ENCODE measurements at places on chromosomes 1 and 21.

DNA sequence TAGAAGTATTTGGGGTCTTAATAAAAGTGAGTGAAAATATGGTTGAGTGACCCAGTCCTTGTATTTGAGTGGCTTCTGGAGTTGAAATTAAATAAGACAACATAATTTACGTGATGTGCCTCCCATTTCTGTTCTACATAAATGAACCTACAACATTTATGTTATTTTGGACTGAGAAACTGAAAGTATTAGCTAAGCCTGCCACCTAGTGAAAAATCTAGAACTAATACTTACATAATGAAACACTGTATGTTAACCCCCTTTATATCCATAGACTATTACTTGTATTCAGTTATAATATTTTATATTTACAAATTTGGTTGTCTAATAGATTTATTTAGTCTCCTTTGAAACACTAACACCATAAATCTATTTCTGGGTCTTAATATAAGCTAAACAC, 298.9 kb downstream of the KCNT2 start:
- peak; percentile 70 for DNase-seq

DNA sequence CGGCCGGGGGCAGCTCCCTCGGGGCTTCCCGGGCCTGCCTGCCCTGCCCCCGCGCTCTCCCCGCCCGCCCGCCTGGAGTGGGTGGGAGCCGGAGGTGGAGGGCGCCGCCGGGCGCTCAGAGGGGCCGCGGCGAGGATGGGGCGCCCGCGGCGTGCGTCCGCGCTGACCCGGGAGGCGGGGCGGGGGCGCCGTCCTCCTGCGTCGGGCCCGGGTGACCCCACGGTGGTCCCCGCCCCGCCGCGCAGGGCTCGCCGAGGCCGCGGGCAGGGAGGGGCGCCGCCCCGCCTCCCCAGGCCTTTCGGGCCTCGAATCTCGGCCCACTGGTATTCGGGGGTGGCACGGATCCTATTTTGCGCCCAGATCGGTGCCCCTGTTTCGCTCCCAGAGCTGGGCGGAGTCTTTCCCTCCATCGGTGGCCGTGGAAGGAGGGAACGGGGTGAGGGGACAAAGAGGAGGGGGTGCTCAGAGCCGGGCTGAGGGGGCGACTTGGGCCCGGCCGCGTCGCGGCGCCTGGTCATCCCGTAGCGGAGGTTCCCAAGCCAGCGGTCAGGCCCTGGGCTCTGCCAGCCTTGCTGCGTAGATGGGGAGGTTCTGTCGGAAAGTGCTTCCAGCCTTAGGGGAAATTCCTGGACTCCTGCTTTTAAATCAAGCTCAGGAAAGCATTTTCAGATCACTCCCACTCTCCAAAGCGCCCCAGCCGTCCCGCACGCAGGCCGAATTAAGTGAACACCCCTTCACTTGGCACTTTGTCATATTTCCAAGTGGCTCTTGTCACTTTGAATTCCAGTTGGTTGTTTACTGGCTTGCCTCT, 545 bp downstream of the PATJ start:
- no peak for DNase-seq

- DNase-seq = no peak
Observed at GRCh38 chr1:9990944-9991343, 6.1 kb upstream of the RBP7 start.

DNA sequence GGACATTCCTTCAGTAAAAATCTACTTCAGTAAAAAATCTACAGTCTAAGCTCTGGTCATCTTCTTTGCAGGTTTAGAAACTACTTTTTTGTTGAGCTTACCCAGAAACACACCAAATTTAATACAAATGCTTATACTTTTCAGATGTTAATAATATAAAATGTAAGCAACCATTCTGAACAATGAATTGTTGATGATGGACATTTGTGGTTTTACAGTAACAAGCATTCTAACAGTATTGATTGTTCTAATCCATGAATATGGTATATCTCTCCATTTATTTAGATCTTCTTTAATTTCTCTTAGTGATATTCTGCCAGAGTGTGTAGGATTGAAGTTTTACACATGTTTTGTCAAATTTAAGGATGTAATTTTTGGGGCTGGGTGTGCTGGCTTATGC, 27.0 kb upstream of the SRSF10 start:
- DNase-seq = no peak

DNA sequence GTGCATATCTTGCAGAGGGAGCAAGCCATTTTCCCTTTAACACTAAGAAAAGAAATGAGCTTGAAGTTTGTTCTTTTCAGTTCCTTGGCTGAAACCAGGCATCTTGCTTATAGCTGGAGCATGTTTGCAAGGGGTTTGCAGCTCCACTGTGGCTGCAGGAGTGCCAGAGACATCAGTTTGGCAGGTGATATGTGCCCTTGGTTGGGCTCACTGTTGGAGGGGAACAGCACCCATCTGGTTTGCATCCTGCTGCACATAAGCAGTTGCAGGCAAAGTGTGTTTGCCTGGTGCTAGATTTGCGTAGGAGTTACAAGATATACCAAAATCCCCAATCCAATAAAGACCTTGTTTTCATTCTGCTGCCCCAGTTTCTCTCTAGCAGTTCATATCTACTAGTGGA, 47.8 kb upstream of the IKBKE start:
- DNase-seq = no peak

GRCh38 chr1:110050602-110051261, 16.3 kb downstream of the STRIP1 start:
- DNase-seq = no peak

GRCh38 chr21:27036736-27037301, 69.9 kb upstream of the ADAMTS5 start:
- DNase-seq = no peak

DNA sequence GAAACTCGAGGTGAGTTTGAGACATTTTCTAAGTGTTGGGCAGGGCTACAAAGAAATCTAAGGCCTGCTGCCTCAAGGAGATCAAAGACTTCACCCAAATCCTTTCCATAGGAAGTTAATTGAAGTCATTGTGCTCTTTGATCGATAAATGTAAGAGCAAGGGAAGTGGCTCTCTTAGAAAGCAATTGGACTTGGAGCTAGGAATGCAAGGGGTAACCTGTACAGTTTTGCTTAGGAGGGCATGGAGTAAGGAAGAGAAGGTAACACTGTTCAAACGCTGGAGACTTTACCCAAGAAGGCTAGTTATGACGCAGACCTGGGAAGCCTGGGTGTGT, 418.0 kb upstream of the PROX1 start:
- DNase-seq = no peak

GRCh38 chr1:88210103-88210787, 473.8 kb upstream of the PKN2 start:
- no peak for DNase-seq

DNA sequence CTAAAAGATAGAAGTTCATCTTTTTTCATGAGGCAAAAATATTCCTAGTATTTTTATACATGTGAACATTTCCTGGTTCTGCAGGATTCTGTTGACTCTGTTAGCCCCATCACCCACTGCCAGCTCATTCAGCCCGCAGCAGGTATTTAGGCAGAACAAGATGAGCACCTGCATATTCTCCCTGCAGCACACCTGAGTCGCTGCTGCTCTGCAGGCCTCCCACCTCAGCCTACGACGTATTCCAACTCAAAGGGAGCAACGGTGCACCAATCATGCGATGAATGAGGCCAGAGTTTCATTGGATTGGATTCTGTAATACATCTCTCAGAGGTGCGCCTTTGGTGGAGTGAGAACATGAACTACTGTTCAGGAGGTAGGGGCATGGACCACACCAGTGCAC, 87.6 kb downstream of the CNIH3 start:
- DNase-seq = no peak

DNA sequence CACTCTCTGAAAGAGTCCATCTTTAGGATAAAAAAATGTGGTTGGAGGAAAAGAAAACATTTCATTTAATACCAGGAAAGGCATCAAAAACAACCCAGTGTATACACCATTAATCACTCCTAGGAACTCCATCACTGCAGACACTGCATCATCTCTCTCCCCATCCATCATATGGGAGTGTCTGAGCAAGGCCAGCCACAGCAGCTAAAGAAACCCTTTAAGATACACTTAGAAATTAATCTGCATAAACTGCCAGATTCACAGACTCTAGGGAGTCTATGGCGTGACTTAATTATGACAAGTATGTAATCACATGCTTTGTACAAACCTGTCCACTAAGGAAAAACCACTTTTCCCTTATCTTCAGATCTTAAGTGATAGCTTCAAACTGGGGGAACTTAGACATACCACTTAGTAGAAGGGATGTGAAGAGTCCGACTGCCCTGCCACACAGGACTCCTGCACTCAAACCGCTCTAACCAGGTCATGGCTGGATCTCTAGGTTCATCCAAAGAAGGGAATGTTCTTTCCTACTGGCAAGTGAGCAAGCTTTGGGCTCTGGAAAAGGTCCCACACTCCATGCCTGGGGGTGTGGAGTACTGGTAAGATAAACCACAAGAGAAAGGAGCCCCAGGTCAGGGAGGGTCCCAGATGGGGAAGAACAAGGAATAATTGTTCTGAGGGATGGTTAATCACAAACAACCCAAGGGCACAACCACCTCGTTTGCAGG, 61.0 kb upstream of the C8B start:
- DNase-seq = no peak

GRCh38 chr21:15487196-15487550, 242.6 kb upstream of the USP25 start:
- no peak for DNase-seq

DNA sequence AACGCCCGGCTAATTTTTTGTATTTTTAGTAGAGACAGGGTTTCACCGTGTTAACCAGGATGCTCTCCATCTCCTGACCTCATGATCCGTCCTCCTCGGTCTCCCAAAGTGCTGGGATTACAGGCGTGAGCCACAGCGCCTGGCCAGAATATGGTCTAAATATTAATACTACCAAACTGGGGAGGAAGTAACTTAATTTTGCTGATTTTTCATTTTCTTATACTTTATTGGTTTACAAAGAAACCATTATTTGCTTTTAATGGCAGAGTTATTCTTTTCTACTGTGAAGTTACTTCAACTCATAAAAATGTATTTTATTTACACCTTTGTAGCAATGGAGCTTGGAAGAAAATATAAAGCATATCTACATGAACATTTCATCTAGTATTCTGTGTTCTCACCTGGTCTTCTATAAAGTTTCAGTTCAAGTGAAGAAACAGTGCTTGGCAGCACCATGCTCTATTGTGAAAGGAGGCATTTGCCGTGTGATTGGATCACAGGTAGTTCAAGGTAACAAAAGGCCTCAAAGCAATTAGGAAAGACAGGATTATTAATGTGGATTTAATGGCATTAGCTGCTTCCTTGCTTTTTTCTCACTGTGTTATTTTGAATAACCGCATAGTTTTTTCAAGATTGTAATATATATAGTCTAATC, 13.6 kb downstream of the GBP1 start:
- DNase-seq = no peak

DNA sequence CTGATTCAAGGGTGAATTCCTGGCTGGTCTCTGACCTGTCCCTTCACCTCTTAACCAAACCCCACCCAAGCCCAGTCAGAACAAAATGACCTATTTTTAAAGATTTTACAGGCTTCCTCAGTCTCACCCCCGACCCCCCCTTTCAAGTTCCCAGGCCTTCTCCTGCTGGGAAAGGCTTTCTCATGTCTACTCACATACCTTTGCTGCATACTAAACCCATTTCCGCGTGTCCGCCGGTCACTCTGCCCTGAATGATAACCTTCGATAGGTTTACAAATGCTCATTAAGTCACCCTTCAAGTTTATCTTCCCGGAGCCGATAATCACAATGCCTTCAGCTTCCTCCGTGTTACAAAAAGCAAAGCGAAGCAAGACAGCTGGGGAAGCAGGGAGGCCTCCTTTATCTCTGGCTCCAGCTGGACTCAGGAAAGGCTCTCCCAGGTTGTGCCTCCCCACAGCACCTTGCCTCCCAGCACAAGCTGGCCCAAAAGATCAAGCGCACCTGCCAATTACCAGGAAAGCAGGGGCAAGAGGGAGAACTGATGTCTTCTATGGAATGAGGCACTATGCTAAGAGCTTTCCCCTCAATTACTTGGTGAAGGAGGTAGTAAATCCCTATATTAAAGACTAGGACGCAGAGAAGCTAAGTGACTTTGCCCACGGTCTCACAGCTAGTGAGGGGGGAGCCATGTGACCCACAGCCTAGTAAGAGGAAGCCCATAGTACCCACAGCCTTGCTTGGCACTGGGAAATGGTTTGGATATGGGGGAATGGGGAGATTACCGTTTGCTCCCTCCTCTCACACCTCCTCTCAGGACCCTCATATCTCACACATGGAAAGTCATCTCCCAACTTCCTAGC, 15.9 kb downstream of the SMIM12 start:
- DNase-seq = peak; percentile 73

- DNase-seq = no peak
Observed at GRCh38 chr1:2018217-2019171, 651 bp upstream of the GABRD start.

- DNase-seq = no peak
Observed at GRCh38 chr21:32127081-32127480, 151.8 kb downstream of the MIS18A start.

GRCh38 chr1:246029616-246030015, 477.5 kb downstream of the SMYD3 start:
- DNase-seq = no peak

- no peak for DNase-seq
Observed at GRCh38 chr1:167465018-167465417, 53.3 kb downstream of the CD247 start.

DNA sequence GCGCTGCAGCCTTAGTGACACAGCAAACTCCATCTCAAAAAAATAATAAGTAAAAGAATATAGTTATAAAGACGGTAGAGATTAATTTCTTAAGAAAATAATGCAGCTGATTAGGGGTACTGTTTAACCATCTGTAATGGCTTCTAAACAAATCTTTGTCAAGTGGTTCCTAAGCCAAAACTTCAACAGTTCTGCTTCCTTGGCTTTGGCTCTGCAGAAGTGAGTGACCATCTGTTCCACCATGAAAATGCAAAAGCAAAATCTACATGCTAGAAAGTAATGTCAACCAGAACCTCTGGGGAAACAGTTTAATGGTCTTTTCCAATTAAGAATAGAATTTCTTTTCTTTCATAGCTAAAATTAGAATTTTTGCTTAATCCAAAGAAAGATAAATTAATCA, 8.3 kb upstream of the SH2D5 start:
- no peak for DNase-seq

GRCh38 chr21:31236528-31236927, 107.5 kb downstream of the TIAM1 start:
- no peak for DNase-seq

DNA sequence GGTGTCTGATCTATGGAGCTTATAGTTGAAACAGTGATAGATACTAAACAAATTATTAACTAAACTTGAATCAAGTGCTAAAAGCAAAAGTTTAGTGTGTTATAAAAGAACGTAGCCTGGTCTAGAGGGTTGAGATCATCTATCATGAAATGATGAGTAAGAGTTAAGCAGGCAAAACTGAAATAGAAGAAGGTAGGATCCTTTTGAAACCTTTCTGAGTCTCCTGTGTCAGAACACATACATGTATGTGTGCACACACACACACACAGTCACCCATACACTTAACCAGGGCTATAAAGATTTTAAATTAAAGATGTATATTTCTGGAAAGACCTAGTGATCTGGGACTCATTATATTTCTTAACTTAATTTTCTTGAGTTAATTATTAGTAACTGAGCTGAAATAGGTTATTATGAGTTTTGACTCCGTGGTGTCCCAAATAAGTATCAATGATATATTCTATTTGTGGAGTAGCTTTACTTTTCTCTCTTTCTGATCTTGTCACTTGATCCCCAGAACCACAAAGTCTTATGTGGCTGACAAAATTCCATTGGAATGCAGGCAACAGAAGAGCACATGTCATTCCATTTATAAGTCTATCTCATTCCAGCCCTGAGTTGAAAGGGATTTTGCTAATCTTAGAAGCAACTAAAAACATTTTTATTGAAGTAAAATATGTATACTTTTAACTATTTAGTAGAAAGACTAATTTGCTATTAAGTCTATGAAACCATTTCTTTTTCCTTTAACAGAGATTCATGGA, 70.7 kb downstream of the PRRX1 start:
- no peak for DNase-seq
